ENCODE measurements at places on chromosomes 4 and X.

GRCh38 chrX:50081282-50081889 lies 119.4 kb downstream of the AKAP4 start:
- DNase-seq = no peak

GRCh38 chr4:6734165-6734786 lies 18.3 kb downstream of the BLOC1S4 start:
- no peak for DNase-seq

GRCh38 chr4:127143460-127144195 lies 489.1 kb upstream of the INTU start:
- DNase-seq = no peak

- no peak for DNase-seq
These were observed 203.1 kb downstream of the LARP7 start for GRCh38 chr4:112840061-112840460.

DNA sequence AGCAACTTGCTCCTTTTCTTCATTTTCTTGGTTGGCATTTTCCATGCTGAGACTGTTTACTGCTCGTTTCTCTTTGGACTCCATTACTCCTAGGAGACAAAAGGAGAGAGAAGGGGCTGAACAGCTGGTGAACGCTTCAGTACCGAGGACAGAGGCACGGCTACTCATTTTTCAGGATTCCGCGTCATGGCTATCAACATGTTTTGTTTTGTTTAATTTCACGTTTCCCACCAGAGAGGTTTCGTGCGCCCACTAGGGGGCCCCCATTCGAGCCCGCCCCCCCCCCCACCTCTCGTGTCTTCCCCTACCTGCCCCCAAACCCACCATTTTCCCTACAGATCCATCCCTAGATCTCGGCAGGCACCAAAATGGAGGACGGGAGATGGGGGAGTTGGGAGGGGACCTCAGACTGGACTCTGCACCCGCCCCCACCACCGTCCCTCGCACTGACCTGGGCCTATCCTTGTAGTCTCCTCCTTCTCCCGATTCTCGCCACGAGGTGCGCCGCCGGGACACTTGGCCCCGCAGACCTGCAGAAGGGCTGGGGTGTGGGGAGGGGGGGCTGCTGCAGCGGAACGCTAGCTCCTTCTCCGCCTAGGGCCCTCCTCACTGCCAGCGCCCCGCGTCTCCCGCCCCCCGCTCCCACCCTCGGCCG lies 653 bp downstream of the BEX1 start:
- peak; percentile 2 for DNase-seq

DNA sequence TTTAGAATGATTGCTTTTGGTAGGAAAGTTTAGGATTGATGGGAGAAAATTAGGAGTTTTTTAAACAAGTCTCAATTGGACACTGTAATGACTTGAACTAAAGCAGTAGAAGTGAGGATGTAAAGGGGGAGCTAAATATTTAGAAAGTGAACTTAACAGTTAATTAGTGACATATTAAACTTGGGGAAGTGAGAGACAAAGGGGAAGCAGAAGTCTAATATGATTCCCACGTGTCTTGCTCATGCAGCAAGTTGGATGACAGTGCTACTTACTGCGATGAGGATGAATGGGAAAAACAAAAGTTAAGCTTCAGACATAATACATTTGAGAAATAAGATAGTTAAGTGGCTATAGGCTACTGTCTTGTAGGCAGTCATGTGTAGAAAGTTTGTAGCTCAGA lies 110.4 kb downstream of the RPA4 start:
- DNase-seq = no peak

DNA sequence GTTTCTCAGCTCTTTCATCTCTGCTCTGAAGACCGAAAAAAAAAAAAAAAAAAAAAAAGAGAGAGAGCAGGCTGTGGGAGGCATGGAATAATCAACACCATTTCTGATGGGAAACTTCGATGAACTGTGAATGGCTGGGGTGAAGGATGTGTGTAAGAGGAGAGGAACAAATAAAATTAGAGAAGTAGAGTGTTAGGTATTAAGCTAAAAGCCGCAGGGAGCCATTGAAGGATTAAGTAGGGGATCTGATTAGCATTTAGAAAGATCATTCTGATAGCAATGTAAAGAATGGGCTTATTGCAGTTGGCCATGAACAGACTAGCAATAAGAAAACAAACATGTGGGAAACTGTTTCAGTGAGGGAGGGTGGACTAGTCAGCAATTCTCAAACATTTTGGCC lies 33.6 kb upstream of the JADE1 start:
- DNase-seq = no peak

DNA sequence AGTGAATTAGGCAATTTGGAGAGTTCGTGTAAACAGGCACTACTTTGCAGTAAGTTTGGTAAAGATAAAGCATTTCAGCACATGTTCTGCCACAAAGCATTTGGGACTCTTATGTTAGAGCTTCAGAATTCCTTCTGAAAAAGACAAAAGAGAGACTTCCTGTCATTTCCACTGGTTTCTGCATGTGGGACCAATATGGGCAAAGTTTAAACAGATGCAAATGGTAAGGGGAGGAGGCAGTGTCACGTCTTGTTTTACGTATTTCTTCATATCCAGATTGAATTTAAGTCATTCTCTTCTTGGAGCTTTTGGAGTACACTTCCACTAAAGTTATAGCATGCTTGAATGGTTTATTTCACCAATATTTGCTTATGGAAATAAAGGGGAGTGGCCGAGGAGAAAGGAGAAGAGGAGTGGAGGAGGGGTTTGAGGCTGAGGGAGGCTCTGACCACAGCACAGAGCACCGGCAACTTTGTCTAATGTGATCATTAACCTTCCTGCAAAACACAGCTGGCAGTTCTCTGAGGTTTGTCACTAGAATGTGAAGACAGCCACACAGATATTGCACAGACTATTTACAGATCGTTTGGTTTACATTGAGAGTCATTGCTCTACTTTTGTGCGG lies at the start of gene APELA:
TSS of gene APELA (plus strand) at position 479 of the 625 bp plus-strand sequence. CDS start 154 bp downstream, outside the sequence.
- DNase-seq = no peak

DNA sequence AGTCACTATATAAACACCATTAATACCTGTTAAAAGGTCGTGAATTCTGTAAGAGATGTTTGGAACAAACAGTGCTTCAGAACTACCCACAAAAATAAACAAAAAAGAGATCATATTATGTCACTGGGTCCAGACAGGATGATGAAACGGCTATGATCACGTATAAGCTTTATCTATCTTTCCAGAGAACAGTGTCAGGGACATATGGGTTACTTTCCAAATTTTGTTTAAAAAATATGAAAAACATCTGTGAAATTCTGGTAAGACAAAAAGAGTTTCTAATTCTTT lies 90.0 kb downstream of the SORBS2 start:
- DNase-seq = no peak

- peak; percentile 43 for DNase-seq
These were observed 194.0 kb downstream of the GASK1B start for GRCh38 chr4:157978680-157979361.

DNA sequence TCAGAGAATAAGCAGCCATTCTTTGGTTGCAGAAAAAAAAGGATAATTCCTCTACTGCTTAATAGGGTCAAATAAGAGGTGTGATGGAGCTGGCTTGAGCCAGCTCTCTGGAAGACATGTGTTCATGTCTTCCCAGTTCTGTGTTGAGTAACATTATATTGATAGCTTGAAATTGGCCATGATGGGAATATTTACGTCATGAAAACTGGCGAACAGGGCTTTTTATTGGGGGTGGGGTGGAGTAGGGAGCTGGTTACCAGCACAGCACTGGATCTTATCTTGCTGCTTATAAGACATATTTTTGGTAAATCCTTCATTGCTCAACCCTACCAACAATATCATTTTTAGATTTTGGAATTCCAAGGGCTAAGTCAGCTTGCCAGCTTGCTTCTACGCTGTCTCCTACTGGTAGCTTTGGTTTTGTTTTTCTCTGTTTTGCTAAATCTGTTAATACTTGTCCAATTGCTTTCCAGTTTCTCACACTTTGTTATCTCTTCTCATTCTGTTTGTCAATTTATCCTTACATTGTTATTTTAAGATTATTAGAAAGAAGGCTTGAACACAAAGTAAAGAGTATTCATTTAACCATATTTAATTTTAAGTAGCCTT lies 25.3 kb upstream of the GBA3 start:
- DNase-seq = no peak

- no peak for DNase-seq
These were observed 45.5 kb upstream of the RAB9B start for GRCh38 chrX:103877571-103877970.

- peak; percentile 36 for DNase-seq
These were observed 62.2 kb downstream of the ANXA3 start for GRCh38 chr4:78613522-78614321.
